ENCODE measurements at places on chromosomes 2 and 18.

- no peak for DNase-seq
Measured at GRCh38 chr18:6056171-6056910, 161.0 kb upstream of the TMEM200C start.

- DNase-seq = no peak
Measured at GRCh38 chr2:18077231-18077630, 198.8 kb downstream of the KCNS3 start.

DNA sequence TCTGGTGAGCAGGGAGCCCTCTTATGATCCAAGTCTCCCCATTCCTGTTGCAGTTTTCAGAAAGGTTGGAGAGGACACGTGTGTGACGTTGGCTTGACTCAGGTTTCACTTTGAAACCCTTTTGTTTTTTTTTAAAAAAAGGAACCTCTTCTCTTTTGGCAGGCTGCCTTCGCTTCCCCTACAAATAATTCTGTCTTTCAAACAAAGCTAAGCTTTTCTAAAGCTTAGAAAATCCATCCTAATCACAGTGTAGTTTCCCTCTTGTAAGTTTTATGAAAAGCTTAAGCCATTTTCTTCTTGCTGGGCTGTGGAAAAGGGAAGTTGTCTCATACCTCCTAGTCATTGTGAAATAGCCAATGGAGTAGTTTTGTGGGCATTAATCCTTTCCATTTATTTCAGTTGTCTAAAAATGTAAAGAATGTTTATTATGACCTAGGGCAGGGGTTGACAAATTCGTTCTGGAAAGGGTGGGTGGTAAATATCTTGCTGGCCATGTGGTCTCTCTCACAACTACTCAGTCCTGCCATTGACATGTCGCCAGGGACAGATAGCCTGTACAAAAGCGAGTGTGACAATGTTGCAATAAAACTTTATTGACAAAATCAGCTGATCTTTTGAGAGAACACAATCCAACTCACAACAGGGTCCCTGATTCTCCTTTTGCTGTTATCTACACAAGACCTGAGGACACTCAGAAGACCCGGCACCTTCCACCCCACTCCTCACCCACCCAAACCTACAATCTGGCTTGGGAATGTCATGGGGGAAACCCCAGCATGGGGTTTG lies 878.8 kb downstream of the RNF144A start:
- DNase-seq = no peak

GRCh38 chr18:901761-902160 lies 2.9 kb upstream of the ADCYAP1 start:
- DNase-seq = no peak

DNA sequence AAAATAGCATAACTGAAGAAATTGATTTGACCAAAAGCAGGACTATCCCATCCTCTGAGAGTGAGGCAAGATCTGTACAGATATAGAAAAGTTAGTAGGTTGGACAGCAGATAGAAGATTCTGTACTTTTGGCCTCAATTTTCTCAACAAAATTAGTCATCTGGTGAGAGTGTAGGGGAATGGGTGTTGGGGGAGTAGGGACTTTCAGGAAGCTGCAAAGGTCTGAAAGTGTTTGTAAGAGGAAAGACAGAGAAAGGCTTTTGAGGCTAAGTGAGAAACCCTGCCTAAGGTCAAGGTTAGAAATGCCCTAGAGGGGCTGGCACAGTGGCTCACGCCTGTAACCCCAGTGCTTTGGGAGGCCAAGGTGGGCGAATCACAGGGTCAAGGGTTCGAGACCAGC lies 40.3 kb downstream of the DAPL1 start:
- no peak for DNase-seq

- no peak for DNase-seq
Measured at GRCh38 chr18:62944454-62944853, 229.1 kb downstream of the PHLPP1 start.

DNA sequence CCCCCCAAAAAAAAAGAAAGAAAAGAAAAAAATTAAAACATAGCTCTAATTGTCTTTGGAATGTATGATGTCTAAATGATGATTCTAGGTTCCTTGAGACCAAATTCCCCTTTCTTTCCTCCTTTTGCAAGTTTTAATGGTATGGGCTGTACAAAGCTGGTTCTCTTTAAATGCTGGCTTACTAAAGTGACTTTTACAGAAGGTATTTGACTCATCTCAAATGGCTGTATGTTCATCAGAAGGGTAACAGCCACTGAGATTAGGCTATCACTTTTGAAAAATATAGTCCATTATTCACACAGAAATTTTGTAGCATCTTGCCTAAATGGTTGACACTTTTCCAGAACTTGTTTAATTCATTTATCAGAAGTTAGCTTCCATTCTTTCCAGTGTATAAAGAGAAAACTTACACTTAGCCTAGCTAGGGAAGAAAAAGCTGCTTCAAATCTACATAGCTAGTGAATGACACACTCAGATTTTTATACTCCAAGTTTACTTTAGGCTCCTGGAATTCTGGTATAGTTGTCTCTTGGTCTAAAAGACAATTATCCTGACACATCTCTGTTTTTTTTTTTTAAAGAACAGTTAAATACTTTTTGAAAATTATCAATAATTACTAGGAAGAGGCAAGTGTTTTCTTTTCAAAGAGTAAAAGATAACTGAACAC lies 622.6 kb downstream of the LRP1B start:
- no peak for DNase-seq

DNA sequence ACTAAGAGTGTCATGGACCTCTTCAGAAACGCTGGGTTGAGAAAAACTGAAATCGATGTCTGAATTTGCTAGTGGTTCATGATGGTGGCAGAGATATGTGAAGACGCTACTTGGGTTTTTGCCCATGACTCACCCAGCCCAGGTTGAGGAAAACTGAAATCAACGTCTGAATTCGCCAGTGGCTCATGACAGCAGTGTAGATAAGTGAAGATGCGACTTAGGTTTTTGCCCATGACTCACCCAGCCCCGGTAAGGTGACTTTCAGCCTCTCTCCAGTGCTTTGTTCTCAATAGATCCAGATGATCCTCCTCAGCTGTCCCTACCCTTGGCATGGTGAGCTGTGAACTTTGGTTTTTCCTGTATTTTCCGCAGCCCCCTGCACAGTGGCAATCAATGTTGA lies 105.3 kb upstream of the SIX3 start:
- DNase-seq = no peak

DNA sequence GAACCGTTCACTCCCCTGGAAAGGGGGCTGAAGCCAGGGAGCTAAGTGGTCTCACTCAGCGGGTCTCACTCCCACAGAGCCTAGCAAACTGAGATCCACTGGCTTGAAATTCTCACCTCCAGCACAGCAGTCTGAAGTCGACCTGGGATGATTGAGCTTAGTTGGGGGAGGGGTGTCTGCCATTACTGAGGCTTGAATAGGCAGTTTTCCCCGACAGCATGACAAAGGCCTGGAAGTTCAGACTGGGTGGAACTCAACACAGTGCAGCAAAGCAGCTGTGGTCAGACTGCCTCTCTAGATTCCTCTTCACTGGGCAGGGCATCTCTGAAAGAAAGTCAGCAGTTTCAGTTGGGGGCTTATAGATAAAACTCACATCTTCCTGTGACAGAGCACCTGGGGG lies 292.5 kb downstream of the NUP35 start:
- DNase-seq = no peak

- DNase-seq = no peak
Measured at GRCh38 chr2:174729797-174730697, 34.2 kb downstream of the CHRNA1 start.

All from HCT116 (cell line).